DMS153 (cell line): ENCODE measurements at places on chromosomes 4 and X.

DNA sequence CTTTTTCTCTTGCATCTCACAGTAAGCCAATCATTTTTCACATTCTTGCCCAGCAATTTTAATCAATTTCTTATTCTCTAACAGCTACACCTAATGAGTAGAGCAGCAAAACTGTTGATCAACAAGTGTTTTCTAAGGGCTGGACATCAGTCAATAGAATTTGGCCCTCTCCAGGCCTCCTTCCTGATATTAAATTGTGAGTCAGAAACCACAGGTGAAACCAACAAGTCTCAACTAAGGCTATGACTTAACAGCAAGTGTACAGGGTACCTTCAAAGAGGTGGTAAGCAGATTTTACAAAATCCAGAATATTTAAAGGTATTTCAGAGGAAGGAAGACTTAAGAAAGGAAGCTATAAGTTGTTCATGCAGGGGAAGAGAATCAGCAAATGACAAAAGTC is 156.5 kb upstream of the ARHGAP24 start:
- DNase-seq: no peak

DNA sequence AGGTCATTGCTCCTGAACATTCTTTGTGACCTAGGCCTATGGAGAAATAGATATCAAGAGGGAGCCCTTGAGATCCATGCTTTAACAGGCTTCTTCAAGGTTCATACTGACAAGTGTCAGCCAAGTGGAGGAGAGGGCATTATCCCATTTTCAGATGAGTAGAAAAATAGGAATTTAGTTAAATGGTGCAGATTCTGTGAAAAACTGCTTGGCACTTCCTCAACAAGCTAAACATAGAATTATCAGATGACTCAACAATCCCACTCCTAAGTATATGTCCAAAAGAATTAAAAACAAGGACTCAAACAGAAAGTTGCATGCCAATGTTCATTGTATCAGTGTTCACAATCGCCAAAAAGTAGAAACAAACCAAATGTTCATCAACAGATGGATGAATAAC is 43.8 kb upstream of the KCNIP4 start:
- DNase-seq: no peak

GRCh38 chr4:124483048-124483906 is 229.3 kb downstream of the ANKRD50 start:
- peak; percentile 65 for DNase-seq

DNA sequence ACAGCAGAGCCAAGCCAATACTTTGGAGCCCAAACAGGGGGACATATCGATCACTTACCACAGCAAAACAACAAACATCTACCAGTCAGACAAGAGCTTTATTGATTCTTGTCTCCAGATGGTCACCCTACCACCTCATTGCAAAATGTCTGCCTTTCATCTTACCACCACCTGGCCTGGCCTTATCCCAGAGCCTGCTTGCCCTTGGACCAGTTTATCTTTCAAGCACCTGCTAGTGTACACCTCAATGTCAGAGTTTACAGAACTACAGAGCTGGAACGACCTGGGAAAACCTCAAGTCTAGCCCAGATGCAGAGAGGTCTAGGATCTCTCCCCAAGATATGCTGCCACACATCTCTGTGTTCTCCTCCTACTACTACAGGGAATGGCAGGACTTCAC is 4.5 kb downstream of the BCAP31 start:
- DNase-seq: no peak

DNA sequence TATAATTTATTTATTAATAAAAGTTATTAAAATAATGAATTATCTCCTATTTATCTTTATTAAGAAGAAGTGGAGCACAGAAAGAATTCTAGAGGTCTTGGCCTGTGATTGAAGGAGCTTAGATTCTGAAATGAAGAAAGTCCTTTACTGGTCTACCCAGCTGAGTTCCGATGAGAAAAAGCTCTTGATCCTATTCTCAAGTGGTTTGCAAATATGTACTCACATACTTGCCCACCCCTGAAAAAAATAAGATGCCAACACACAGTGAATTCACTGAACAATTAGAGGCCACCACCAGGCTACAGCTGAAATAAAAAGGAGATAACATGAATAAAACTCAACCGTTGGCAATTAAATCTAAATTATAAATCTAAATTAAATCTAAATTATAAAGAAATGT is 253.4 kb downstream of the MAPK10 start:
- DNase-seq: no peak

DNA sequence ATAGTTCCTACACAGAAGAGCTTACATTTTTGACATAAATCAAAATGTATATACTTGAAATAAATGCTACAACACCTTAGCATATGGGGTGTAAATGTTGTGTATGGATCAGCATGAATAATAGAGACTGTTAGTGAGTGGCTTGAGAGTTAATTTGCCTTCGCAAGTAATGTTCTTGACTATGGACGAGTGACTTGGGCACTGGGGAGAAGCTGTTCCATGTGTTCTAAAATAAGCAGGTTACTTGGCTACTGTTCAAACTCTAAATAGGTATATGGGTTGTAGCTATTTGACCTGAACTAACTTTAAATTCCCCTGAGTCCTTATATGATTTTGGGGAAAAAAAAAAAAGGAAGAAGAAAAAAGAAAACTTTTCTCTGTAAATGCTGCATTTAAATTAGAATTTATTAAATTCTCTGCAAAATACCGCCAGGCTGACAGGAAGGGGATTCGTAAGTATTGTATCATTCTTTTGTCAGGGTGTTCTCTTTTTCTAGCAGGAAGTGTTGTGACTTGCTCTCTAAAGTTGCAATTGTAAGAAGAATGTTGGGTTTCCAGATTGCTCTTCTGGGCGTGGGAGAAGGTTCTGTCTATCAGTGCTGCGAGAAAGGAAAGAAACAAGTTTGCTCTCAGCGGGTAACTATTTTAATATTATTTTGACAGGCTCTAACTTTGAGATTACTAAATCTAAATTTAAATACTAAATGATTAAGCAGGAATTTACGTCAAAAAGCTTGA is 32.2 kb downstream of the PLS3 start:
- no peak for DNase-seq

GRCh38 chr4:122765692-122766352 is 33.3 kb downstream of the BBS12 start:
- no peak for DNase-seq

DNA sequence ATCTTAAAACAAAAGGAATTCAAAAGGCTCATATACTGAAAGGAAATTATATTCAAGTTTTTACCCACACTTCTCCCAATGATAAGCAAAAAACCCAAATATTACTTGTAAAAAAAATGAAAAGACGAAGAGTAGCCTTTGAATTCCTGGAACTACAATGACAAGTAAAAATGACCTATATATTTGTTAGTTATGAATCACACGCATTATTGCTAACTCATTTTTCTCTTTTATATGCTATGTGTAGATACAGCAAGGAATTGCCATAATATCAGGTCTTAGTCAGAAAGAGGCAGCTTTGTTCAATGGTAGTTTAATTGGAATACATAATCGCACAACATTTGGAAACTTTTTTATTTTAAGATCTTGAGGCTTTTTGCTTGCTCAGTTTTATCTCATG is 22.7 kb upstream of the ASB5 start:
- no peak for DNase-seq

GRCh38 chr4:140710908-140711622 is 45.1 kb downstream of the TBC1D9 start:
- DNase-seq: no peak

DNA sequence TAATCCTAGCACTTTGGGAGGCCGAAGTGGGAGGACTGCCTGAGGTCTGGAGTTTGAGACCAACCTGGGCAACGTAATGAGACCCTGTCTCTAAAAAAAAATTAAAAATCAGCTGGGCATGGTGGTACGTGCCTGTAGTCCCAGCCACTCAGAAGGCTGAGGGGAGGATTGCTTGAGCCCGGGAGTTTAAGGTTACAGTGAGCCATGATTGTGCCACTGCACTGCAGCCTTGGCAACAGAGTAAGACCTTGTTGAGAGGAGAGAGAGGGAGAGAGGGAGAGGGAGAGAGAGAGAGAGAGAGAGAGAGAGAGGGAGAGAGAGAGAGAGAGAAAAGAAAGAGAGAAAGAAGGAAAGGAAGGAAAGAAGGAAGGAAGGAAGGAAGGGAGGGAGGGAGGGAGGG is 144.9 kb downstream of the RASL11B start:
- no peak for DNase-seq

DNA sequence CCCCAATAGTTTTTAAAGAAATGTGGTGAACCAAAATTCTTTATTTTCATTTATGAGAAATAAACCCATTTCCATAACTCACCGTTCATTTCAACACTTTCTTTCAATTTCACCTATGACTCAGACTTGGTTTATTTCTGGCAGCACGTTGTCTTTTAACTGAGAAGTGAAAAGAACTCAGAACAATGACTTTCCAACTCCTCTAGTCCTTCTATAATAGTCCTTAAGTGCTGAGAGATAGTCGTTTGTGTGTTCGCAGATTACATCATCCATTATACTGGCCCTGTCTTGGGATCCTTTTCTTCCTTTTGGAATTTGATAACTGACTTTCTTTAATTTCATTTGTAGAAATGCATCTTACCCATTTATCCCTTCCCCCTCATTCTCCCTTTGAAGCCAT is 113.6 kb downstream of the GLUD2 start:
- no peak for DNase-seq

- DNase-seq: no peak
Observed at GRCh38 chr4:159464302-159464701, 361.4 kb downstream of the RAPGEF2 start.

GRCh38 chrX:138775517-138775916 is 64.0 kb upstream of the FGF13 start:
- DNase-seq: peak; percentile 29

GRCh38 chr4:2728221-2728620 is 27.9 kb downstream of the TNIP2 start:
- DNase-seq: no peak

DNA sequence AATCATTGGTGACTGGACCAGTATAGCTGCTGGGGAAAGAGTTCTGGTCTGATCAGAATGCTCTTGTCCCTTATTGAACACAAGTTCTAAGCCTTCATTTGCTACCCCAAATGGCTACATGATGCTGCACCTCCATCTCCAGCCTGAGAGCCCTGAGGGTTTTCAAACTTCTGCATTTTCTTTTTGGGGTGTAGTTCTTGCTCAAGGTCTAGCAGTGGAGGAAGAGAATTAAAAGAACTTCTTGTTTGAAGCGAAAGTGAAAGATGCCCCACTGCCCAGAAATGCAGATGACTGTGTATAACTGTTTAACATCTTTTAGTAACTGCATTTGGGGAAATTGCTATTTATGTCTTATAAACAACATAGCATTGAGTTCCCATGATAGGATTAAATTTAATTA is 38.5 kb downstream of the LAMTOR3 start:
- no peak for DNase-seq

GRCh38 chrX:72421797-72422196 is 116.1 kb upstream of the CITED1 start:
- no peak for DNase-seq

- DNase-seq: no peak
Observed at GRCh38 chrX:124455966-124456365, 109.6 kb downstream of the SH2D1A start.
